CD8-positive, alpha-beta memory T cell (primary cell): ENCODE measurements at places on chromosomes 5 and 9. TPM values are rescaled to one million over a fixed set of nuclear protein-coding genes. Genes with fewer than 3 reads are reported as not detected.

DNA sequence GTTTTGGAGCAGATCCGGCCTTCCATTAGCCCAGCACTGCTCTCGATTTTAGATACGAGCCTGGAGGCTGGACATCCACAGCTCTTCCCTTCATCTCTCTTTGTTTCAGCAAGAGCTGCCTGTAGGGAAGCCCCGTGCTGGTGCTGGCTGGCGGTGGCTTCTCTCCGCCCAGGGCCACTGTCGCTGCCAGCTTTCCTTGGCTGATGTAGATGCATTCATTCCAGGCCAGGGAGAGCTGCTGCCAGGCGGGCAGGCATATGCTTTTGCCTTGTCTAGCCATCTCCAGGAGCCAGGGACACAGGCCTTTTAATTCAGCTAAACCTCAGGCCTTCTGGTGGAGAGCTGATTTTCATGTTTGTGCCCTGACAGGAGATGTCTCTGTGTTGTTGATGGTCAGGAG is 409.3 kb upstream of the CLINT1 start:
- no peak for DNase-seq

DNA sequence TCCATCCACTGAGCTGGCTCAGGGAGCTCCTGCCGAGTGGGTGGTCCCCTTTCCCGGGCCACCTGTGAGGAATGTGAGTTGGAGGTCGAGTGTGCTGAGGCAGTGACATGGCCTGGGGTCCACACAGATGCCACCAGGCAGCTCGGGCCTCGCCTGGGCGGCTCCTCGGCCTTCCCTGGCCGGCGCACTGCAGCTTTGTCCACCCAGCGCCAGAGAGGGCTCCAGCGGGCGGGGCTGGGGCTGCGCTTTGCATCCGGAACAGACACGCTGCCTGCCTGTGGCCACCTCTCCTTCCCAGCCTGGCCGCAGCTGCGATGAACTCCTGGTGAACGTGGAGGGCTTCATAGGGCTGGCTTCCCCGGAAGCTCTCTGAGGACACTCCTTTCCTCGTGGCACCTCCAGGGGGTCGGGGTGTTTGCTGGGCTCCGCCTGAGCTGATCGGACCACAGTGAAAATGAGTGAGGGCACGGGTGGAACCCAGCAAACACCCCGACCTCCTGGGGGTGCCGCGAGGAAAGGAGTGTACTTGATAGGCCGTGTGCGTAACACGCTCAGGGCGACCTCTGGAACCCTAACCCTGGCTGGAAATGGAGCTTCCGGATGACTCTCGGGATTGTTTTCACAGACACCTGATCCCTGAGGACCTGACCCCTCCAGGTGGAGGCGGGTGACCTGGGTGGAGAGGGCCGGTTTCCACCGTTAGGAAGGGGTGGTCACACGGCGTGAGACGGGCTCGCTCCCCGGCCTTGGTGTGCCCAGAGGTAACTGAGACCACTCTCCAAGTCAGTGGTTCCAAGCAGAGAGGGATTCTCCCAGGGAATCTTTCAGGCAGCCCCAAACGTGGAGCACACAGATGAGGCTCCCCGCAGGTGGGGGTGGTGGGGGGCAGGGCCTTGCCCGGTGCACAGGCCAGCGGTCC is 31.8 kb upstream of the RXRA start:
- no peak for DNase-seq

GRCh38 chr9:125854553-125855275 is 107.5 kb downstream of the PBX3 start:
- no peak for DNase-seq

GRPEL2 gene
- total RNA-seq = 33.4 TPM

- no peak for DNase-seq
Measured at GRCh38 chr5:68521776-68522175, 306.2 kb downstream of the PIK3R1 start.
